Activated CD4-positive, alpha-beta memory T cell treated with anti-CD3 and anti-CD28 coated beads for 36 hours (primary cell): ENCODE measurements at places on chromosomes 5 and 9. TPM values are rescaled to one million over a fixed set of nuclear protein-coding genes. Genes with fewer than 3 reads are reported as not detected.

Gene CDH9
- total RNA-seq: not detected

Gene FOXI1
- not detected for total RNA-seq

Gene KIF24
- 5.7 TPM for total RNA-seq

Gene SHOC1
- not detected for total RNA-seq

Gene ELAVL2
- total RNA-seq: not detected

Gene PCDHGC3
- not detected for total RNA-seq

Gene SPINK4
- total RNA-seq: not detected
